Effector CD4-positive, alpha-beta T cell (primary cell): ENCODE measurements at places on chromosomes 12 and 14.

DNA sequence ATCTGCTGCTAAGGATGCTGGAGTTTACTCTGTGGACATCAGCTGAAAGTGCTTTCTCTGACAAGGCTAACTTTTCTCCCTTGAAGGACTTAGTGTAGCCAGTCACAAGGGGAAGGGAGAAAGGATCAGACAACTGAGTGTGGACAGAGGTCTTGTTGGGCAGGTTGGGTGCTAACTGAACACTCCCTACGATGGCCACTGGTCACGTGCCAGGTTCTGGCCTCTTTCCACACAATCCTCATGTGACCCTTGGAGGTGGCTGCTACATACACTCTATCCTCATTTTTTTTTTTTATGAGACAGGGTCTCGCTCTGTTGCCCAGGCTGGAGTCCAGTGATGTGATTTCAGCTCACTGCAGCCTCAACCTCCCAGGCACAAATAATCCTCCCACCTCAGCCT lies 39.7 kb downstream of the FOXN4 start:
- no peak for DNase-seq

DNA sequence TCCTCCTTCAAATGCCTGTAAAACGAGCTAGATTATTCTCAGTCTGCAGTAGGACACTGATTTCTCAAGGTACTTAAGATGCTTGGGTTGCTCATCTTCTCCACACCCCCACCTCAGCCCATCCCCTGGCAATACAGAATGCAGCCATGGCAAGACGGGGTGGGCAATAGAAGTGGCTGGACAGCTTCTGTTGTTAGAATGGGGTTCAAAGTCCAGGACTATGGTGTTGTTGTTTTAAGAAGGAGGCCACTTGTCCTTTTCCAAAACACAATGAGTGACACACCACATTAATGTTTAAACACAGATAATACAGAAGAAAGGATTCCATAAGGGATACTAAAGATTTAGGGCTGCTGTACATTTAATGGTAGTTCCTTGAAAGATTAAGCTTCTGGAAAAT lies 188.9 kb upstream of the BCL2L14 start:
- DNase-seq = no peak

DNA sequence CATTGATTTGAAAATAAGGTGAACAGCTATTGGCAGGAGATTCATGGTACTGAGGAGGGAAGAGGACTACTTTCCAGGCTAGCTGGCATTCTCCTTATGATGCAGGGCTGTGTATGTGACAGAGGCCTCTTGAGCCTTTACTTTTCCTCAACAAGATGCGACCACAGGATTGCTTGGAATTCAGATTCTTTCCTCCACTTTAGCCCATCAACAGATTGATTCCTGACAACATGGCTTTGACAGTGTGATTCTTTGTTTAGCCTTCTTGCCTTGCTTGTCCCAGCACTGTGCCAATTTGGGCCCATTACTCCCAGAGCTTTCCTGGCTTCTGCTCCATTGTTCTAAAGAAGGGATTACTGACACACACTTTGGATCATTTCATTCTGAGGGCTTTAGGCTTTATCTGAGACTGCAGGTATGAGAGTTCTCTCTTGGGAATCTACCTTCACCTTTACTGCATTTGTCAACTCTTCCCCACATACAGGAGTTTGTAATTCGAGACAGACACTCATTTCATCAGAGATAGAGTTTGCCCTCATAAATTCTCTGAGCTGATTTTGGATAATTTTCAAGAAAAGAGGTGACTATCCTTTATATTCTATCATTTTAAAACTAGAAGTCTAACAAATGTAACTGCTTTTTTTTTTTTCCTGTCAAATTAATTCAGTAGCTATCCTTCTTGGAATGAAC lies 206.4 kb upstream of the GZMB start:
- no peak for DNase-seq

DNA sequence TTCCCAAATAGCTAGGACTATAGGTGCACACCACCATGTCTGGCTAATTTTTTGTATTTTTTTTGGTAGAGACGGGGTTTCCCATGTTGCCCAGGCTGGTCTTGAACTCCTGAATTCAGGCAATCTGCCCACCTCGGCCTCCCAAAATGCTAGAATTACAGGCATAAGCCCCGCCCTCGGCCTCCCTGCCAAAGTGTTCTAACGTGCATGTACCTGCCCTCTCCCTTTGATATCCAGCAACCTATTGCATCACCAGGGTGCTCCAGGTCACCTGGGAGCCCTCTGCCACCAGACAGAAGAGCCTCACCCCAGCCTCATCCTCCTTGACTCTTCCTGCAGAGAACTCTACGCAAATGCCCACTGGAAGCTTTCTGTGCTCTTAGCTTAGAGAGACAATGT lies 2.2 kb upstream of the EML1 start:
- no peak for DNase-seq

DNA sequence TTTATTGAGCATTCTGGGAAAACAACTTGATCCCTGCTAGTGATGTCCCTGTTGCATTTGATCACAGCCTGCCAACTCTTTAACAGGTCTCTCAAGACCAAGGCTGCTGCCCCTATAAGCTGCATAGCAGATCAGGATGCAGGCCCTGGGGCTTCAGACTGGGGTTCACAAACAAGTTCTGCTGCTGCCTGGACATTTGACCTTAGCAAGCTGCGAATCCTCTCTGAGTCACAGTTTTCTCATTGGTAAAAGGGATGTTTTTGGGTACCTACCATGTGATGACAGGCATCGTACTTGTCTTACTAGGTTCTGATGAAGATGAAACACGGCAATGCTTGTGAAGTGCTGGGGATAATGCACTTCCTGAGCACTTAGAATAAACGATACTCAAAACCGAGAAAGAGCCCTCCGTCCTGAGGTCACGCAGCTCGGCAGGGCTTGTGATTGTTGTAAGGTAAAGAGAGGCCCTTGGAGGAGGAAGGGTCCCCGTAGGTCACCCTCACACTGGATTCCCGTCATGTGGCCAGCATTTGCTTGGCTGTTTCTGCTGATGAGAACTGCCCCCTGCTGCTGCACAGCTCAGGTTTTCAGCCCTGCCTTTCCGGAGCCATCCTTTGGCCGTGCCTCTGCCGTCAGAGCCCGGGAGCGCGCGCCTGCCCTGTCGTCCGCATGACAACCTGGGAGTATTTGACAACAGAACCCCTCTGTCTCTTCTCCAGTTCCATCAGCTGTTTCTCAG lies 39.1 kb downstream of the TSPAN9 start:
- DNase-seq = no peak

GRCh38 chr14:38255408-38255672 lies 553 bp downstream of the CLEC14A start:
- DNase-seq = no peak

DNA sequence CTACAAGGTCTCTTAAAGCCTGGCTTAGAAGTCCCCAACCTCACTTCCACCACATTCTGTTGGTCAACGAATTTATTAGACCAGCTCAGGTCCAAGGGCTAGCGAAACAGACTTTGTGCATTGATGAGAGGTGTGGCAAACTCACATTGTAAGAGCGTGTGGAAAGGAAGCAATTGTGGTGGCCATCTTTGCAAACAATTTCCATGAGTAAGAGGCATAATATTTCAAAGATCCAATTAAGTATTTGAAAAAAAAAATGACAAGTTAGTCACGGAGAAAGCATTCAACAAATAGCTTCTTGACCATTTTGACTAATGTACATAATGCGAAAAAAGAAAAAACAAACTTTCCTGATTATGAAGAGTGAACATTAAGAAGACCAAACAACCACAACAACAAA lies 7.4 kb downstream of the NR1H4 start:
- DNase-seq = no peak

DNA sequence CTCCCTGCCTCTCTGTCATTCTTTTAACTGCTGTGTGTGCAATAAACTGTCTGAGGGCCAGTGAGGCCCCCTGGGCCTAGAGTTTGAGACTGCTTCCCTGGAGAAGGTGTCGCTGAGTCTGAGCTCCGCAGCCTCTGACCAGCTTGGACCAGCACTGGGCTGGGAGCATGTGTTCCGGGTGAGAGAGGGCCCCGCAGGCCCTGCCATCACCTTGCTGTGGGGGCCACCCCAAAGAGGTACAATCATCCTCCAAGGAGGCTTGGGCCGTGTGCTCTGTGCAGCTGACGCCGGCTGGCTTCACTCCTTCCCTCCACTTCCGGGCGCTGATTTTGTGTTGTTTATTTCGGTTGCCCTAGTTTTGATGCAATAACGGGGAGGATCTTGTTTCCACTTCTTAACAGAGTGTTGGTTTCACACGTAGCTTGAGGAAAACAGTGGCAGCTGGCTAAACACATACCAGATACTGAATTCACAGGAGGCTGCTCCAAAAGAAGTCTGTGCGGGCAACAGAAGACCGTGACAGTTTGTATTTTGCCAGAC lies 121.6 kb downstream of the TMEM132C start:
- DNase-seq = no peak

DNA sequence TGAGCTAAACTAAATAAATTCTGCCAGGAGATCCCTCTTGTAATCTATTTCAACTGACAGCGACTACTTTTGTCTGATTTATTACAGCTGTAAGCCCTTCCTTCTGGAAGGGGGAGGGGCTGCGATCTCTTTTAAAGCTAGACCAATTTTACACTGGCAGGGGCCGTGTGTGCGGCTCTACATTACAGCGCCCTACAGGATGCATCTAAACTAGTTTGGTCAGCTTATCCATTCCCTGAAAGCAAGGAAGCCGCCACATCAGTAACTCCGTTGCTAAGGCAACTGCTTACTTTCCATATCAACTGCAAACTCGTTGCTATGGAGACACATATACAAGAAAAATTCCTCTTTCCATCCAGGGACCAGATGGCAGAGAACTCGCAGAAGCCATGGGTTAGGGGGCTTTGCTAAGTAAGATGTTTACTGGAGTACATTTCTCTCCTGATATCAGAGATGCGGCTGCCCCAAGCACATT lies 17.4 kb downstream of the FOXN3 start:
- no peak for DNase-seq

DNA sequence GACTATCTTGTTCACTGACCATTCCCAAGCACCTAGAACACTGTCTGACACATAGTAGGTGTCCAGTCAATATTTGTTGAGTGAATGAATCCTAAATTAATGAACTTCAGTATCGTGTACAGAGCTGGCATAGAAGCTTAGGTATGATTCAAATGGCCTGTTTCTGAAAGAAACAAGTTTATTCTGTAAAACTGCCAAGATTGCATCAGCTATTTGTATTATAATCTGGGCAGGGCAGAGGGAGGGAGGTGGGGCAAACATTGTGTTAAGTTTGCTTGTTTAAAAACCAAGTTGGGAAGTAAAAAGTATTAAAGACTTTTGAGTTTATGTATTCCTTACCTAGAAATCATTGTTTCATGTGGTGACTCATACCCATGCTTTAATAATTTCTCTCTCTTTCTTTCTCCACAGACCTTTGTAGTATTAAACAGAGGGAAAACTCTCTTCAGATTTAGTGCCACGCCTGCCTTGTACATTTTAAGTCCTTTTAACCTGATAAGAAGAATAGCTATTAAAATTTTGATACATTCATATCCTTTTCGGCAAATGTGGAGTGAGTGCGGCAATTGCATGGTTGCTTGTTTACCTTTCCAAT lies 92.8 kb downstream of the SCN8A start:
- DNase-seq = no peak

DNA sequence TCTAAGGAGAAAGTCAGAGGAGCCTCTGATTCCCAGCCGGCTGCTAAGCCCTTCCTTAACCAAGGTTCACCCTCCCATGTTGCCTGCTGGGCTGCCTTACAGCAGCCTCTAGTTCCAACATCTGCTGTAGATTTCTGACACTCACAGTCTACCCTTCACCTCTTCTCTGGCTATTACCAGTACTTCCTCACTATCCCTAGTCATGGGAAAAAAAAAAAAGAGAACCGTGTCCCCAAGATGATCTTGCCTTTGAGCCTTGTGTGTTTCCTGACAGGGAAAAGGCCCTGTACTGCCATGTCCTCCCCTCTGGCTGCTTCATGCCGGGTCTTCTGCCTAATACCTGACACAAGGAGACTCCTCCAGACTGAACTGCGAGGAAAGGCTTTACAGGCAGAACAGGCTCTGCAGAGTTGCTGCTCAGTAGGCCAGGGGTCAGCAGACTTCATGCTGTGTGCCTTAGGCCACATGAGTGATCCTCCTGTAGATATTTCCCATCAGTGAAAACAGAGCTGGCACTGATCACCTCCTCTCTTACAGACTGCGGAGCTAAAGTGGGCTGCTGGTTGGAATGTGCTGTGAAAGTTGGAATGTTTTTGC lies 46.8 kb downstream of the PRKCH start:
- no peak for DNase-seq

- DNase-seq = no peak
Observed at GRCh38 chr12:47378907-47379306, 299.1 kb upstream of the AMIGO2 start.

- no peak for DNase-seq
Observed at GRCh38 chr12:12748044-12748443, 30.9 kb downstream of the CDKN1B start.

DNA sequence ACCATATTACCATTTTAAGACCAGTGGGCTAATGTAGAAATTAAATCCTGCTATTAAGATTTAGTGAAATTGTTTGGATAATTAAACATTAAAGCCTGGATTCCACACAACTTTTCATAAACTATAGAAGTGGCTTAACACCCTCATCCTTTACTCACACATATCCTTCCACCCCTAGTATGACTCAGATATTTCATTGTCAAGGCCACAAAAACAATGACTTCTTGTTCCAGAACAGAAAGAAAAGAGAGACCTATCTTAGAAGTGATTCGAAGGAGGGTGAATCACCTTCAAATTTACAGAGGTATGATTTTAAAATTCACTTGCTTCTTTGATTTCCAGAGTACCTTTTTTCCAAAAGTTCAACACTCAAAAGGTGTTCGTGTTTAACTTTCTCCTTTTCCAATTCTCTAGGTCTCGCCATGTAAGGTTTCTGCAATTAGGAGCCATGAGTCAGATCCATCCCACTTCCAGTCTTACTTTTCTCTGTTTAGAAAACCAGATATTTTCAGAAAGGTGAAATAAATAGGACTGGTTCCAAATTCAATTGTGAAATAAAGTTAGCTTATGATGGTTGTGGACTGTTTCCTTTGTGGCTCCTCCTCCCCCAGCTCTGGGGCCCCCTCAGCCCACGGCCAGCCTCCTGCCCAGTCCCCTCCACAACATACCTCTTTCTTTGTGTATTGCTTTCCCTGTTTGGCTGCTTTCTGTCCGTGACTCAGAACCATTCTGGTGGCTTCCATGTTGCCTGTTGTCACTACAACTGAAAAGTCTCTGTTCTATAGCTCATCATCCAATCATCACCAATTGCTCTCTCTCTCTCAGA lies 24.6 kb upstream of the MGP start:
- no peak for DNase-seq

GRCh38 chr14:106657460-106657859 lies 1131.1 kb downstream of the TMEM121 start:
- peak; percentile 47 for DNase-seq

GRCh38 chr12:123938679-123939480 lies 33.8 kb downstream of the CCDC92 start:
- no peak for DNase-seq
